ENCODE measurements at places on chromosomes 7 and 10. TPM values are rescaled to one million over a fixed set of nuclear protein-coding genes. Genes with fewer than 3 reads are reported as not detected.

MYL10 gene
- total RNA-seq = 0.44 TPM

GRCh38 chr10:97059006-97059871, 126.5 kb downstream of the SLIT1 start:
- no peak for DNase-seq

- no peak for DNase-seq
These were observed 9.0 kb downstream of the SCART1 start for GRCh38 chr10:133462512-133463305.

- DNase-seq = peak; percentile 47
These were observed 23.5 kb upstream of the GPR26 start for GRCh38 chr10:123642697-123643096.

DNA sequence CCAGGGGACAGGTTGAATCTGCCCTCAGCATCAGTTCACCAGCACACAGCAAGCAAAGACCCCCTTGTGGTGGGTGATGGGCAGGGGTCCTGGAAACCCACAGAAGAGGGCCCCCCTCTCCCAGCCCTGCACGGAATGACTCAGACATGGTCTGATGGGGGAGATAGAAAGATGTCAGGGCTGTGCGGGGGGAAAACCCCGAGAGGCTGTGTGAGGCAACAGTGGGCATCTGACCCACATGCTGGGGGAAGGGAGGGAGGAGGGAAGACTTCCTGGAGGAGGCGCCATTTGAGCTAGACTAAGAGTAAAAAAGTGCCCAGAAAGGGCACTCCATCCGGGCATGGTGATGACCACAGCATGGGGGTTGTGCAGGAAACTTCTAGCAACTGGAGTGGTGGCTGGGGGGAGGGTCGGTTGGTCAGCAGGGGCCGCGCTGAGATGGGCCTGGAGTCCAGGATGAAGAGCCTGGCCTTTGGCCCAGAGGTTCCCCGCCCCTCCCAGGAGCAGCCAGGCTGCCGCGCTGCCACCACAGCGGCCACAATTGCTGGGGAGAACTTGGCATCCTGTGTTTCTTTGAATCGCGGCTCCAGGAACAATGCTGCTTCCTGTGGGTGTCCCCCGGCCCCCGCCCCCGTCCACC, 2.5 kb downstream of the LFNG start:
- DNase-seq = no peak

GAD2 gene
- total RNA-seq = 0.47 TPM

- DNase-seq = peak; percentile 69
These were observed 80.1 kb upstream of the AUTS2 start for GRCh38 chr7:69517985-69518704.

PRKG1 gene
- 15.2 TPM for total RNA-seq

DNA sequence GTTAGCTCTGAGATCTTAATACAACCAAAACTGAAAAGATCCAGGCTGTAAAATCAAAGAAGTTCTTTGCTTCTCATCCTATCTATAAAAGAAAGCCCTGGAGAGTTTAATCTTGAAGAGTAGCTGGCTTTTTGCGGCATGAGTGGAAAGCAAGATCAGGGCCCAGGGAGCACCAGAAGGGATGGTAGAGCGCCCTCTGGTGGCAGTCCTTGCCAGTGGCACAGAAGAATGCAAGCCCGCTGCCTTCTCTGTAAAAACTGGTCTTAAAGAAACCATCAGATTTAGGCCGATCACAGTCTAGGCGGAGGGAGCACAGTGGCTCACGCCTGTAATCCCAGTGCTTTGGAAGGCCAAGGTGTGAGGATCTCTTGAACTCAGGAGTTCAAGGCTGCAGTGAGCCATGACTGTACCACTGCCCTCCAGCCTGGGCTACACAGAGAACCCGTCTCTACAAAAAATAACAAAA, 35.6 kb downstream of the CPN1 start:
- DNase-seq = peak; percentile 79

ATP6V0A4 gene
- total RNA-seq = 0.78 TPM

- no peak for DNase-seq
These were observed 48.5 kb upstream of the ARL4A start for GRCh38 chr7:12638851-12639456.

TWIST1 gene
- total RNA-seq = 0.31 TPM

DNA sequence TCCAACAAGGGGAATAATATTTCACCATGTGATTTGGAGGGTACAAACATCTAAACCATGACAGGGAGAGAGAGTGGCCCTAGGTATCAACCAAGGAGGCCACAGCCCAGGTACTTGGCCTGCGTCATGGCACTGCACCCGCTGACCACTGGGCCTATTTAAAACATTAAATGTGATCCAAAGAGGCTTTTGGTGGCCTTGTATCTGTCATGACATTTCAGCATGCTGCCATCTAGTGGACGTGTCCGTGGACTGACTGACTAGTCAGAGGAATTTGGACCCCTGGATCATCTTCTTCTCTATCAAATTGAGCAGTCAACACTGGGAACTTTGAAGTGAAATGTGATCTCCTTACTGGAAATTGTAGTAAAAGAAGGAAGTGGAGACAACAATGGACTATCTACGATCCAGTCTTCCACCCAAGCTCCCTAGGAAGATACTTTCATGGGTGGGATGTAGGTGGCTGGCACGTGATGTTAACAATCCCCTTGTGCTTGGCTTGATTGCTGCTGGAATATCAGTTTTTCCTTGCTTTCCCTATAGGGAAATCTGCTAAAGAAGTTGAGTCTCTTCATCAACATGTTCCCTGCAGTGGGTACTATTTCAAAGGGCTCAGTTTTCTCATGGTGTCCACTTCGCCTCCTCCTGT, 24.6 kb upstream of the ITGA8 start:
- peak; percentile 73 for DNase-seq

- DNase-seq = no peak
These were observed 584.9 kb upstream of the COBL start for GRCh38 chr7:51901489-51901840.

DNA sequence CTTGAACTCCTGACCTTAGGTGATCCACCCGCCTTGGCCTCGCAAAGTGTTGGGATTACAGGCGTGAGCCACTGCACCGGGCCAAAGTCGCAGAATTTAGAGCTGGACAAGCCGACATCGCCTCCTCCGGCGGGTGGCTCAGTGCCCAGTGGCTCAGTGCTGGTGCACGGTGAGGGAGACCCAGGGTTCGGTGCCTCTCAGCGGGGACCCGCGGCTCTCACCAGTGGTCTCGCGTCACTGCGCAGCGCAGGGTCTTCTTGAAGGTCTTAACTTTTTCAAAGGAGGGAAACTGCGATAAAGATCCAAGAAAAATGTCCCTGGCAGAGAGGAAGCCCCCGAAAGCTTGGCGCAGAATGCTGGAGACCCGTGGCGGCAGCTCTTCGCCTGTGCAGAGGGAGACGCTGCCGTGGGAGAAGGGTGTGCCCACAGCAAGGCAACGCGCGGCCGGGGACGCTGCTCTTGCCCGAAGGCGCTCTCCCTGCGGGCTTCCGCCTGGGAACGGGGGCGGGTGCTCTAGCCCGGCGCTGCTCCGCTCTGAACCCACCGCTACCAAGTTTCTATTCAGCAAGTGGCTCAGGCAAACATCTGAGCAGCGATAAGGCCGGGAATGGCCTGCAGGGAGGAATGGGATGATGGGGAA, 324.3 kb downstream of the DNAJB6 start:
- no peak for DNase-seq

DPYSL4 gene
- total RNA-seq = 15.2 TPM

GRCh38 chr10:78817361-78817760, 251.4 kb upstream of the ZMIZ1 start:
- DNase-seq = no peak

OR9A2 gene
- not detected for total RNA-seq

ASZ1 gene
- not detected for total RNA-seq
